Cardiac fibroblast (primary cell): ENCODE measurements at places on chromosomes 6 and 20.

DNA sequence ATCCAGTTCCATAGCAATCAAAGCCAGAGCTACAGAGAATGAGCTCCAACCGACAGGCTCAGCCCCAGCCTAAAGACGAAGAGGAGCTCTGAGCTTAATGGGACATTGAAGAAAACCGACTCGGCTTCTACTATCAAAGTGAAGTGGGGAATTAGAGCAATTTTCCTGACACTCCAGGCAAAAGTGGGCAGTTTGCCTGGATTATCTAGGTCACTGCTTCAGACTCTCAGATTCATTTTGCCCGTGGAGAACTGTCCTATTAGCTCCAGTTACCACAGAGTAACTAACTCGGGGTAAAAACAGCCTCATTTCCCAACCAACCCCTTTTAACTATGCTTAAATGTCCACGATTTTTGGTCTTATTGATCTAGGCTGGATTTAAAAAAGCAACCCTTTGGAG, 592.1 kb upstream of the NRSN1 start:
- DNase-seq = peak; percentile 7

DNA sequence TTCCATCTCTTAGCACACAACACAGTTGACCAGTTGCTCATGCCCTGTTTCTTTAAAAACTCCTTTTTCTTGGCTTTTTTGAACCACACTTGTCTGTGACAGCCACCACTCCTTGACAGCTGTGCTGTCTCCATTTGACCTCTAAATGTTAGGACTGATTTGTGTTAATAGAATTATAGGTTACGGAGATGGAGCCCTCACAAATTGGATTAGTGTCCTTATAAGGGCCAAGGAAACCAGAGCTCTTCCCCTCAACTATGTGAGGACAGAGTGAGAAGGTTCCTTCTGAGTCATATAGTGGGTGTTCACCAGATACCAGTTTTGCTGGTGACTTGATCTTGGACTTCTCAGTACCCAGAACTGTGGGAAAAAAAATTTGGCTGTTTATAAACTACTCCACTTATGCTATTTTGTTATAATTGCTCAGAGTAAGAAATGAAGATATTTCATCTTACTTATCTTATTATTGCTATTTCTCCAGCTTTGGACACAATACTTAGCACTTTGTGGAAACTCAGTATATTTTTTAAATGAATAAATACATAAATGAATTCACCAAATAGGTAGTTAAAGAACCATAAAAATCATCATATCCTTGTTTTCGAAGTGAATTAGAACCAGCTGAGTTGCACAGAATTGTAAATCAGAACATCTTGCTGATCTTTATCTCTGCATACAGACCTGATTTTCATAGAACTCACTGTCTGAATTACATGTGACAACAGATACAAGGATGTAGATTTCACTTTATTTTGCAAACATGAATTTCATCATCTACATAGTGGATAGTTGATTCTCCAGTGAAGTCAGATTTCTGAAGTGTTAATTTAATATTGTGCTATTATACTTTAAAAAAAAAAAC, 598.5 kb upstream of the IRAK1BP1 start:
- no peak for DNase-seq

DNA sequence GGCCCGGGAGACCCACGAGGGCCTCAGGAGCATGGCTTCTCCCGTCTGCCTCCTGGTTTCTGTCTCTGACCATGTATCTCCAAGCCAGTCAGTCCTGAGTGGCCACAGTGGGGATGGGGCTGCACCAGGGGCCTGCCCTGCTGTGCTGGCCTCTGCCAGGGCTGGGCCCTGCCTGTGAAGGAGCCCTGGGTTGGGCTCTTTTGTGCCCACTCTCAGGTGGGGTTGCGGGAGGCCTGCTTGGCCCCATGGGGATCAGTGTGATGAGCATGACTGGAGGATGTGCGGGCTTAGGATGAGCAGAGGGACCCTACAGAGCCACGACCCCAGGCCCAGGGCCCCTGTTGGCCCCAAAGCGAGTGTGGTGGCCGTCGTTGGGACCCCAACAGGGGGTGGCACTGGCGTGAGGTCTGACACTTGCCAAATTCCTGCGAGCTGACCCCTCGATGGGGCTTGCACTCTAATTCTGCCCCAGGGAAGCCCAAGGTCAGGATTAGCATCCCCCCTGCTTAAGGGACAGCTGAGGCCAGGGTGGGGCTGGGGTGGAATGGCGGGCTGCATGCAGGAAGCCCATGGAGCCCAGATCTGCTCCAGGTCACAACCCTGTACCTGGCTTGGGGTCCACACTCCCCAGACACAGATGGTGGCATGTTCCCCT, 90.0 kb upstream of the BHLHE23 start:
- no peak for DNase-seq

DNA sequence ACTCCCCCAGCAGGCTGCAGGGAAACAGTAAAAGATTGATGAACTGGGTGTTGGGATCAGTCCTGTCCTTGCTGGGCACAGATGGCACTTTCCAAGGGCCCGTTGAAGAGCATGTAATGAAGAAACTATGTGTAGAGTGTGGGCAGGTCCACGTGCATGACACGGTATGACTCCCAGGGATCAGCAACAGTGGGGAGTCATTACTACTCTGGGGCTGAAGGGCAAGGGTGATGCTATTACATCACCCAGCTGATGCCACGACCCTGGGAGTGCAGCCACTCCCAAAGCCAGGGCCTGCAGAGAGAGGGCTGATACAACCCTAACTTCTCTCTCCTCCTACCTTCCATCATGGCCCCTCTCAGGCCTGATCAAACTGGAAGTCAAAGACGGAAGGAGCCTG, 20.1 kb downstream of the KCNK17 start:
- no peak for DNase-seq

- DNase-seq = peak; percentile 41
Measured at GRCh38 chr6:17289630-17290061, 8.5 kb downstream of the RBM24 start.

- peak; percentile 99 for DNase-seq
Measured at GRCh38 chr6:129490521-129491255, 219.3 kb downstream of the ARHGAP18 start.

DNA sequence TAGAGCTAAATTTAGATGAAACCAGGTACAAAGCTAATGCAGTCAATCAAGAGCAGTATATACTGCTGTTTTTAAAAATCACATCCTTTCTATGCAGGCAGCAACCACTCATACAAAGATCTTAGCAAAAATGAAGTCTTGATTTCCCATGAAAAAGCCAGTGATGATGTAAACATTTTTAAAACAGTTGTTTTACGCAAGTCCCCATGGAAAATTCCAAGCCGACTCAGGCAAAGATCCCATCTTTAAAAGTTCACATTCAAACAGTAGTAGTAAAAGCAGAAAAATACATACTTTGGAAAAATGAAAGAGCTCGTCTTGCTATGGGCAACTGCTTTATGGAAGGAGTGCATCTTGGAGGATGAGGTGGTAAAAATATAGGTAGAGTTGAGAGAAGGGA, 84.0 kb downstream of the RCAN2 start:
- no peak for DNase-seq

GRCh38 chr6:47109281-47109680, 67.1 kb upstream of the ADGRF1 start:
- peak; percentile 51 for DNase-seq

- DNase-seq = no peak
Measured at GRCh38 chr6:71994705-71995271, 108.4 kb downstream of the RIMS1 start.

- no peak for DNase-seq
Measured at GRCh38 chr6:150368762-150369161, at the start of gene IYD. IYD (plus strand) TSS chr6:150369012; CDS start chr6:150369032, 20 bp downstream.

DNA sequence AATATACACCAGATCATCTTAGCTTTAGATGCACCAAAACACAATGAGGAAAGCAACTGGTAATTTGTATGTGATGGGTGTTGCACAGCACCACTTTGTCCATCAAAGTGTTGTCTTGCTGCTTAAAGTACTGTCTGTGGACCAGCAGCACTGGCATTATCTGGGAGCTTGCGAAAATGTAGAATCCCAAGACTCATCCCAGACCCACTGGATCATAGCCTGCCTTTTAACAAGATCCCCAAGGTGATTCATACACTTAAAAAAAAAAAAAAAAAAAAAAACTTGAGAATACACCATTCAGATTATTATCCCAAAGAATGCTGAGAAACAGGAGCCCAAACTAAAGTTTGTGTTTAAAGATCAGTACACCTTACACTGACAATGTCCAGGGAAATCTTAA, 123.4 kb downstream of the TASP1 start:
- DNase-seq = no peak

DNA sequence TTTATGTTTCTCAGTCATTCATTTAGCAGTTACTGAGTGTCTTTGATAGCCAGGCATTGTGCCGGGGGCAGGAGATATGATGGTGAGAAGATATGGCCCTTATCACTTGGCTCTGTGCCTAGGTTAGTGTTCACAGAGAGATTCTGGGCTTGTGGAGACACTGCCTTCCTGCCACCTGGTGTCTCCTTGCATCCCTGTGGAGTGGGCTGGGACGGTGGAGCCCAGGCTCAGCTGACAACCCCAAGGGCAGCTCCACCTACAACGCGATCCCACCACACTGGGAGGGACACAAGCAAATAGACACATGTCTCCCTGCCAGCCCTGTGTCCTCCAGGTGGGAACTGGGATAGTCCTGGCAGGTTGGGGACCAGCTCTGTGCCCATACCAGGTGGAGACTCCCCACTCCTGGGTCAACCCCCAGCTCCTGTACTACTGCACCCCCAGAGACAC, 30.3 kb upstream of the VEGFA start:
- no peak for DNase-seq

- DNase-seq = no peak
Measured at GRCh38 chr6:146071781-146072180, 42.9 kb downstream of the GRM1 start.

DNA sequence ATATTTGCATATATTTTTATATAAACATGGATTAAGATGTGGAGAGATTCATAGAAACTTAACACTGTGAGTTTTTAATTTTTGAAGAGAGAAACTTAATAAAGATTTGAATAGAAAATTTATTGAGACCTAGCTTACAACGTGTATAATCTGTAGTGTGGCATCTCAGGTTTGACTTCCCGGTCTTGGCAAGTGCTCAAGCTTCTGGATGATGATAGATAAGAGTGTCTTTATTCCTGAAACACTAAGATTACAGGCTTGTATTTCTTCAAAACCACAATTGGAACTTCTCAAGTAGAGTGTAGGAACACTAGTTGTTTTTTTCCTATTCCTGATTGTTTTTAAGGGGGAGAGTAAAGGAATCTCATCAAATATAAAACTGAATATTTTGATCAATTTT, 64.6 kb upstream of the NOTCH4 start:
- no peak for DNase-seq

GRCh38 chr6:39208223-39208739, 21.0 kb downstream of the KCNK5 start:
- no peak for DNase-seq

DNA sequence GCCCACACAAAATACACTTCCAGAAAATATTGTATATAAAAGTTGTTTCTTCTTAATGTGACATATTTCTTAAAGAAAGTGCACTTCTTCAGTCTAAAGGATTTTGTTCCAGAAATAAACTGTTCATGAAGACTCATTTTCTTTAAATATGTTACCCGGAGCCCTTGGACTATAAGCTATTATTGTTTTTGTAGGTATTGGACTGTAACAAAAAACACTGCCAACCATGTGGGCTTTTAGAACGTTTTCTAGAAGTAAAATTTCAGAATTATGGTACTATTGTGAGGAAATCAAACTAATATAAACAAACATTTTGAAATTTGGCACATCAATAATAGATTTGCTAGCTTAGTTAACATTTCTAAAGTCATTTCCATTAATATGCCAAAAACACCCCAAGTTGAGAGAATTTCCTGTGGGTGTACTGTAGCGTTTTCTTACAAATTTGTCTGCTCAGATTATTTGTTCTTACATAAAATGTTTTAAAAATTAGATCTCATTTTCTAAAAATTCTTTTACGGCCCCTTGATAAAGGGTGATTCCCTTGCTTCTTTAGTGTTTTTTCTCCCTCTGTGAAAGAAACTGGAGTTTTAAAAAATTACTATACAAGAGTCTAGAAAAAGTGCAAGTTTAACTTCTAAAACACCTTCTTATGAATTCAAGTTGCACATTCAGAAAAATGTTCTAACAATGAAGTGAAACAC, 3.4 kb downstream of the NKX2-4 start:
- no peak for DNase-seq

GRCh38 chr20:39880890-39881289, 808.1 kb downstream of the MAFB start:
- peak; percentile 7 for DNase-seq

DNA sequence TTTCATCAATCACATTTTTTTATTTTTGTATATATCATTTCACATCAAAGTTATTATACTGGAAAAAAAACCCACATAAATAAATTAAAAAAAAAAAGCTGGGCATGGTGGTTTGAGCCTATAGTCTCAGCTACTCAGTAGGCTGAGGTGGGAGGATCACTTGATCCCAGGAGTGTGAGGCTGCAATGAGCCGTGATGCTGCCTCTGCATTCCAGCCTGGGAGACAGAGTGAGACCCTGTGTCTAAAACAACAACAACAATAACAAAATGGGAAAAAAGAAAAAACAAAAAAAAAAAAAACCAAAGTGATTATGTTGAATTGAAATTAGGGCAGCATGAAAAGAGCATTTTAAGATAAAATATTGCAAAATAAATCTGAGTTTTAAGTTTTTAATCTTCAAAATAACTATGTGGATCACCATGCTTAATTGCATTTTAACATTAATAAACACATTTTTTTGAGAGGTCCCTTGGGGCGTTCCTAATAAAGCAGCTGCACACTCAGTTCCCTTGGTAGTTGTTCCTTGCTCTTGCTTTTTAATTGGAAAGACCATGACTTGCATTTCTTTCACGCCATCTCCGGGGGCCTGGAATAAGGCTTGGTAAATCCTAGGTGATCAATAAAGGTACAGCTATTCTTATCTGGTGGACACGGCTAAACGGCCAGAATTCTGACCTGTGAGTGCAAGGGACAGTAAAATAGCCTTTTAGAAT, 15.1 kb downstream of the NOX3 start:
- DNase-seq = no peak

DNA sequence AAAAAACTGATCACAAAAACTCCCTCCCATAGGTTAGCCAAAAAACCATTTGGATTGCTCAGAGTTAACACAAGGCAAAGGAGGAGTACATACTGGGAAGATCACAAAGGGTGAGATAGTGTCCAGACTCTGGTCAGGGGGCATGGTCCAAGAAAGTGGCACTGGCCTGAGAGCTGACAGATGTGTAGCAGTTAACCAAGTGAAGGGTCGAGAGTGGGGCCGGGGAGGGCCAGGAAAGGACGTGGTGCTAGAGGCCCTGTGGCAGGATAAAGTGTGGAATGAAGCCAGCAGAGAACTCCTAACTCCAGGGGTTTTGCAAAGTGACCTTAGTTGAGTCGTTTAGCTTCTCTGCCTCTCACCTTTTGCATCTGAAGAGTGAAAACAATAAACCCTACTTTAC, 290.5 kb downstream of the FOXA2 start:
- no peak for DNase-seq
